ENCODE measurements at places on chromosomes 1 and 21.

GRCh38 chr1:57309630-57310029 is 114.2 kb downstream of the DAB1 start:
- DNase-seq: no peak

GRCh38 chr1:32239790-32240139 is 7.3 kb upstream of the FAM167B start:
- DNase-seq: no peak

- DNase-seq: no peak
Measured at GRCh38 chr1:224632921-224633321, 16.8 kb downstream of the CNIH3 start.

GRCh38 chr21:32626621-32627196 is 14.5 kb upstream of the CFAP298 start:
- DNase-seq: no peak

DNA sequence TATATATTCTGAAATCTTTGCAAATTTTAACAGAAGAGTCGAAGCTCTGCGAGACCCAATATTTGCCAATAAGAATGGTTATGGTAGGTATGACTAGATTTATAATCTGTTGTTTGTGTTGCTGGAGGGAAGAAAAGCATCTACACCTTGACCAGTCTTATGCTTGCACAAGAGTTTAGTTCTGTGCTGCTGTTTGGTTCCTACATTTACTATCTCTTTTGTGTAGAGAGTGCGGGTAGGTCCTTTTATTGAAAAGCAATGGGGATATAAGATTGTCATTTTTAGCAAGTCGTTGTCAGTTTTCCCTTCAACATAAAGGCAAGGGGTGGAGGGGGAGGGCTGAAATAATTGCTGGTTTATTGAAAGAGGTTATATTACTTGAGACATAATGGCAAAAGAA is 396 bp downstream of the ELAVL4 start:
- DNase-seq: no peak
